ENCODE measurements at places on chromosomes 16 and 17.

- DNase-seq = no peak
Measured at GRCh38 chr16:52544703-52545102, 2.2 kb downstream of the TOX3 start.

DNA sequence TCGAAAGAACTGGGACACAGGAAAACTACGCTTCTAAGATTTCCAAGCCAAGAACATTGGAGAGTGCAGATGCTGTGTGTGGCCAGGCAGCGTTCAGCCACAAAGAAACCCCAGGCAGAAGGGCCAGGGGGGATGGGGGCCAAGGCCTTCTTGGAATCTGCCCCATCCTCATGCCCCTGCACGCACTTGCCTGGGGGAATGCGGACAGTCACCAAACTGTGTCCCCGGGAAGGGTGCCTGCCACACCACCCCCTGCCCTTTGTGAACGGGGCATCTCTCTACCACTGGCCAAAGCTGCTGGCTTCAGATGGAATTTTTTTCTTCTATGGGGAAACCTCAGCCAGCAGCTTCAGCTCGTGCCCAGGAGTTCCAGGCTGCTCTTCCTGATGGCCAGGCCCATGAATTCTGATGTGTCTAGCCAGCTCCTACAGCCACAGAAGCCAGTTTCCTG lies 32.0 kb upstream of the DNAH17 start:
- DNase-seq = no peak

DNA sequence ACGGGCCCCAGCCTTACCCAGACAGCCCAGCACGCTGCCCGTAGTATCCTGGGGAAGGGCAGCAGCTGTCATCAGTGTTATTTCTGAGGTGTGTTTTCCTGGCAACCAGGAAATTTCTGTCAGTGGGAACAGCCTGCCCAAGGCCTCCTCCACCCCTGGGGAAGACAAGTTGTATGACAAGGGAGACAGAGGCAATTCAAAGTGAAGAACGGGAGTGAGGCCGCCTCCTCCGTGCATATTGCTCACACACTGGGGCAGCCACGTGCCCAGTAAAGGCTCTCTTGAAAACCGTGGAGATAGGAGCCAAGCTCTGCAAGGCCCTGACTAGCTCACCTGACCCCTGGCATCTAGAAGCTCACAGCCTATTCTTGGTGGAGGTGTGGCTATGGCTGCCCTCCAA lies 57.6 kb downstream of the RAI1 start:
- DNase-seq = no peak

GRCh38 chr17:14198575-14198974 lies 38.1 kb downstream of the CDRT15 start:
- no peak for DNase-seq

DNA sequence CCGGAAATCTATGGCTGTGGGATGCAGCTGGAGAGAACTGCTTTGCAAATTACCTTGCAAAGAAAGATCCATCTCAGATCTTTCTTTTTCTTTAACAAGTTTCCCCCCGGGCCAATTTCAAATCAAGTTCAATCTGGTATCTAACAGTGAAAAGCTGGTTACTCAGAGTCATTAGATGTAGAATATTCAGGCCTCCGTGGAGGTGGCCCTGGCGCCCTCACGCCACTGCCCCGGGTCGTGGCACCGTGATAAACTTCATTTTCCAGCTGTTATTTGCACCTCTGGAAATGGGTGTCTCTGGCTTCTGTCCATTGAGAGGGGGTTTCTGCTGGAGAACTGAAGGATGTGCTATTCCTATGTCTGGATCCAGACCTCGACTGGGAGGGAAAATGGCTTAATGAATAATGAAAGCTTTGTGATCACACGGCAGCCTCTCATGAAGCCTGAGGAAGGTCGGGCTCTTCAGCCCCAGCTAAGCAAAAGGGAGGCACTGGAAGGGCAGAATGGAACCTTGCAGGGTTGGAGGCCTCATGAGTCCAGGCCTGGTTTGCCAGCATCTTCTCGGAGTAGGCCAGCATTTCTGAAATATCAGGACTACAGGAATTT lies 30.5 kb downstream of the CACNG4 start:
- no peak for DNase-seq

- DNase-seq = no peak
Measured at GRCh38 chr16:77599793-77600415, 122.4 kb upstream of the NUDT7 start.

DNA sequence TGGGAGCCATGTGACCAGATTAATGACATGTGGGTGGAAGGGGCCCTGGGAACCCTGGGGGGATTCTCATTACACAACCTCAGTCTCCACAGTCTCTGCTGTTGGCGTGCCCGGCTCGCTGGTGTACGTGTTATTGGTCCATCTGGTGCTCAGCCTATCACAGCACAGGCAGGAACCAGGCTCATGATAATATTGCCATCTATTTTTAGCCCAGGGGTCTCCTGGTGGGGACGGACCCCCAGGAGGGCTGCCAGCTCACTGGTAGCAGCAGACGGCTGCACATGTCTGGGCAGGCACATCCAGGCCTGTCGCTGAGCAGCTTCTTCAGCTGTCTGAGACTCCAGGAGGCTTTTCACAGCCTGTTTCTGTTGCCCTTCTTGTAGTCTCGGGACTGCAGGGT lies 123.8 kb downstream of the RAB11FIP4 start:
- no peak for DNase-seq

- no peak for DNase-seq
Measured at GRCh38 chr17:59796785-59797205, 89.3 kb downstream of the VMP1 start.

GRCh38 chr16:67996666-67997065 lies 2.6 kb downstream of the DPEP2 start:
- DNase-seq = no peak

DNA sequence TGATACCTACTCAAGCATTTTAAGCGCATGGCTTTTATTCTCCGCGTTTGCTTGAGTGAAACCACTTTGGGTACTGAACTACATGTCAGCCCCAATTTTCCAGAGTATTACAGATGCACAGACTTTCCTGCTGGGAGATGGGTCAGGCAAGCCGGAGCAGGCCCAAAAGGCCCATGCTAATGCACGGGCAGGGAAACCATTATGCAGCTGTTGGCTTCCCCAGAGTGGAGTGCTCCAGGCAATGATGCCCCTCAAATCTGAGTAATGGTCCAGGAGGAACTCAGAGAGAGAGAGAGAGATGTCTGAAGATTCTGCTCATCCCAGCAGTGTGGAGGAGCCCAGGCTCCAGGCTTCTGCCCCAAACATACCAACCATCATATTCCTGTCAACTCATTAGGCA lies 80.2 kb downstream of the CDH11 start:
- no peak for DNase-seq

DNA sequence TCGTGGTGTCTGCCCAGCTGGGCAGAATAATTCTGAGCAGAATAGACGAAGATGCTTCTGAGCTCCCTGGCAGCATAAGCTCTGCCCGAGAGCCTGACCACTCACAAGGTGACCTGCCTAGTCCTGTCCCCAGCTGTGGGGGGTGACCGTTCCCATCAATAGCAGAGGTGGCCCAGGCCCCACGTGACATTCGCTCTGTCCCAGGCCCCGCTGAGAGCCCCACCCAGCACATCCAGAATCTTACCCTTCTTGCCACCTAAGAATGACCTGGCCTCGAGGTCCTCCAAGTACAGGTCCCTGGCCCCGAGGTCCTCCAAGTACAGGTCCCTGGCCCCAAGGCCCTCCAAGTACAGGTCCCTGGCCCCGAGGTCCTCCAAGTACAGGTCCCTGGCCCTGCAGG lies 695 bp upstream of the TMEM204 start:
- DNase-seq = no peak

DNA sequence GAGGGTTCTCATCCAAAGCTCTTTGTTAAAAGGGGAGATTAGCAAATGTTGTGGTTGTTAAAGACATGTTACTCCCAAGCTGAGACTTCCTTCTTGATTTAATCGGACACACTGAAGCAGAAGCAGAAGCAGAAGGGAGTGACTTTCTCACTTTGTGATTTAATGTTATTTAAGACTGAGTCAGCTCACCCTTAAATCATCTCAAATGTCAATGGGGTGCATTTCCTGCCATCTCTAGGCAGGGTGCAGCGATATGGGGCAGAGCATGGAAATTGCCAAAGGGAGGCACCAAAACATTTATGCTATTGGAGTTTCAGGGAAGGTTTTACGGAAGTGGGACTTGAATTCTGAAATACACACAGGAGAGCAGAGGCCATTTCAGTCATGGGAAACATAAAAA lies 283.6 kb downstream of the ABCC12 start:
- DNase-seq = no peak

GRCh38 chr16:83554096-83554495 lies 253.7 kb upstream of the HSBP1 start:
- no peak for DNase-seq

Data from activated CD4-positive, CD25-positive, alpha-beta regulatory T cell (primary cell).